ENCODE measurements at places on chromosomes 16 and 17. TPM values are rescaled to one million over a fixed set of nuclear protein-coding genes. Genes with fewer than 3 reads are reported as not detected.

Gene USP43
- 0.16 TPM for total RNA-seq

Gene COL1A1
- 0.07 TPM for total RNA-seq

DNA sequence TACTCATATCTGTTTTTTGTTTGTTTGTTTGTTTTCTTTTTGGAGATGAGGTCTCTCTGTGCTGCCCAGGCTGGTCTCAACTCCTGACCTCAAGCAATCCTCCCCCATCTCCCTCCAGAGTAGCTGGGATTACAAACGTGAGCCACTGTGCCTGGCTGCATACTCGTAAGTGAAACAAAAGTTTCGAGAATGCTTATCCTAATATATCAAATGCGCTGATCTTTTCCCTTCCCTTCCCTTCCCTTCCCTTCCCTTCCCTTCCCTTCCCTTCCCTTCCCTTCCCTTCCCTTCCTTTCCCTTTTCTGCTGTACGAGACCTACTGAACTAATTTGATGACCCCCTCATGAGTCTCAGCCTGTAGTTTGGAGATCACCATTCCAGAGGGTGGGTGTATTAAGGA, 122.1 kb downstream of the RGS9 start:
- DNase-seq = no peak

GRCh38 chr17:40194821-40195220, 17.6 kb downstream of the RAPGEFL1 start:
- no peak for DNase-seq

GRCh38 chr17:41012326-41013120, 3.6 kb upstream of the KRTAP3-1 start:
- no peak for DNase-seq

- DNase-seq = no peak
Observed at GRCh38 chr17:34581446-34582184, 2.2 kb downstream of the TMEM132E start.

- DNase-seq = no peak
Observed at GRCh38 chr17:72846399-72846798, 246.1 kb downstream of the SLC39A11 start.

DNA sequence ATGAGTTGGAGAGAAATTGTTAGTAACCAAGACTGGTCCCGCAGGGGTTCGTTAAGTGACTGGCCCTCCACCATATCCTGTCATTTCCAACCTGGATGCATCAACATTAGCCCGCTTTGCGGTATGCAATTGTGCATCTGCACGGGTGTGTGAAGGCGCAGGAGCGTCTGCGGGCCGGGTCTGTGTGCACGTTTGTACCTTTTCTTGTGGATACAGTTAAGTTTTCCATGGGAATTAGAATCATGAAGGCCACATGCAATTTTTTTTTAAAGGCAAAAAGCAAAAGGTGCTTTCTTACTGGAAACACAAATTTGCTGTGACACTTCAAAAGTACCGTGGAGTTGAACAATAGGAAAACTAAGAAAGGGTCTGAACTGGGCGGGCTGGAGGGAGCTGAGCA, 355.4 kb upstream of the ZFHX3 start:
- no peak for DNase-seq

DNA sequence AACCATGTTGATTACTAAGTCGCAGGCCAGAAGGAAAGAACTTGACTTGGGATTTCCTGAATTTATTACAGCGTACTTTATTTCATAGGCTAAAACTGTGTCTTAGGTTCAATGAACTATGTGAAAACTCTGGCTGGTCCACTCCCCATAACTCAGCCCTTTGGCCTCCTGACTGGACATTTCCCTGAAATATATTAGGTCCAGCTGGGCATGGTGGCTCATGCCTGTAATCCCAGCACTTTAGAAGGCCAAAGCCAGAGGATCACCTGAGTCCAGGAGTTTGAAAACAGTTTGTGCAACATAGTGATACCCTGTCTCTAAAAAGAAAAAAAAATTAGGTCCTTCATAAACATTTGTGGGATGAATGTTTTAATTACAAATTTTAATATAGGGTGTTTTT, 97.0 kb downstream of the CYLD start:
- no peak for DNase-seq

- no peak for DNase-seq
Observed at GRCh38 chr16:47197536-47198179, 53.9 kb upstream of the NETO2 start.
